ENCODE measurements at places on chromosomes 7 and 10.

DNA sequence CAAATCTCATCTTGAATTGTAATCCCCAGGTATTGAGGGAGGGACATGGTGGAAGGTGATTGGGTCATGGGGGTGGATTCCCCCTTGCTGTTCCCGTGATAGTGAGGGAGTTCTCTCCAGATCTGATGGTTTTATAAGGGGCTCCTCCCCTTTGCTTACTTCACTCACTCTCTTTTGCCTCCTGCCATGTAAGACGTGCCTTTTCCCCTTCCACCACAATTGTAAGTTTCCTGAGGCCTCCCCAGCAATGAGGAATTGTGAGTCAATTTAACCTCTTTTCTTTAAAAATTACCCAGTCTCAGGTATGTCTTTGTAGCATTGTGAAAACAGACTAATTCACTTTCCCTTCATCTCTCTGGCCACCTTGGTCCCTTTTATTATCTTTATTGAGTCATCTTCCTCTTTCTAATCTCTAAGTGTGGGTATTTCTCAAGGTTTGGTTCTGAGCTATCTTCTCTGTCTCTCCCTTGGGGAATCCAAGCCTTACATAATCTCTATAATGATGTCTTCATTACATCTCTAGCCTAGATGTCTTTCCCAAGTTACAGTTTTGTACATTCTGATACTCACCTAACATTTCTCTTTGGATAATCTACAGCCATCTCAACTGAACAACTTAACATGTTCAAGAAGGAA is 99.1 kb upstream of the JCAD start:
- no peak for DNase-seq

GRCh38 chr7:28627896-28628295 is 215.6 kb downstream of the CREB5 start:
- DNase-seq = no peak

DNA sequence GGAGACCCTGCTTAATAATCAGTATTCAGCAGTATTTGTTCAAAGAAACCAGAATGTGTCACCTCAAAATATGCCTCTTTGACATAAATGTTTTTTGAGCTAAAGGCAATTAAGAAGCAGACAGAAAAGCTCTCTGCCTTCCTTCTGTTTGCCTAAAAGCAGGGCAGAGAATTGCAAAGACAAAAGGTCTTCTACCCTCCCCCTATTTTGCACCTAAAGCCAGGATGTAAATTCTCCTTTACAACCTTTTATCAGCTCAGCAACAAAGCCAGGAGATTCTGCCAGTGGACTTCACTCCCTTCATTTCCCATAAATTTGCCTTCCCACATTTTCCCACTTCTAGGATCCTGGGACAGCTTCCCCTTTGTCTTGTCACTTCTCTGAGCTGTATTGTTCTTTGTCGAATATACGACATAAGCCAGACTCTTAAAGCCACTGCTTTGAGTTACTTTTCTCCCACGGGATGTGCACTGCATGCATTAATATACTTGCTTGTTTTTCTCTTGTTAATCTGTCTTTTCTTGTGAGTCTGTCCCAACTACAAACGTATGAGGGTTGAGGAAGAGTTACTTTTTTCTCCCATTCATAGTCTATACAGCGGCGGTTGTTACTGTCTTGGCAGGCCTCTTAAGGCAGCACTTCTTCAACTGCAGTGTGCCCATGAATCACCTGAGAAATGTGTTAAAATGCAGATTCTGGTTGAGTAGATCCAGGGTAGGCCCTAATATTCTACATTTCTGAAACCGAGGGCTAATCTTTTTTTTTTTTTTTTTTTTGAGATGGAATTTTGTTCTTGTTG is 48.2 kb downstream of the ST8SIA6 start:
- no peak for DNase-seq

DNA sequence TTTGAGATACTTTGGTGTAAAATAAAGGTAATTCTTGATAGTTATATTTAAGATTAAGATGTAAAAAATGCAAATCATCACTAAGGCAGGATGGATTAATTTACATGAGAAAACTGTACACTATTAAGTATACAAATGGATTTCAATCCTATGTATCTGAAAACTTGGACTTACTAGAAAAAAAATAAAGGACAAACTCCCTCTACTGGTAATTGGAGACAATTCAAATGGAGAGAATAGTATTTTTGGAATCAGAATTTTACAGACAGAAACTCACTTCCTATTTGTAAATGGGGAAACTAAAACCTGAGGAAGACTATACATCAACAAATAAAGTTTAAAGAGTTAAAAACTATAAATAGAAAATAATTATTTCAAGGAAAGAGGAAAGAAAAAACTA is 62.6 kb downstream of the CUL2 start:
- DNase-seq = no peak

DNA sequence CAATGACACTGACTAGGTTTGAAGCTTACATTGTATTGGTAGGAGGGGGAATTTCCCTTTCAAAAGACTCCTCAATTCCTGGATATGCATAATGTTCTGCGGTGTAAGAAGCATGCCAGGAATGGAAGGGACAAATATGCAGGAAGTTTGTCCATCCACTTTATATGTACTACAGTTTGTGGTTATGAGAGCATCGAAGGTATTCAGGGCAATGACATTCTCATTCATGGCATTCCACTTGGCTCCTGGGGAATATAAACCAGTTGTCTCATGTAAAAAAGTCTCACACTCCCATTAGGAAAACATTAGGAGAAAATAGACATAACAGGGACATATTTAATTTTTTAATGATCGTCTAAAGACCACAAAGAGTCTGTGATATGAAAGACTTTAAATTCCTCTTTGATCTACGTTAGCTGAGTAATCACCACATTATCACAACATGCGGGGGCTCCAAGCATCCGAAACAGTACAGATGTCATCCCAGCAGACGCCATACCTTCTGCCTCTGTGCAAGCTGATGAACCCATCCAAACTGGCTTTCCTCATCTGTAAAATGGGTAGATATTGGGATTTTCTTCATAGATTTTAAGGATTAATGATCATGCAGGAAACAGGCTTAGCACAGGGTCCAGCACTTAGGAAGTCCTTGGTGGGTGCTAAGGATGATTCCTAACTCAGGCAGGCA is 675.3 kb downstream of the INHBA start:
- no peak for DNase-seq

- no peak for DNase-seq
Measured at GRCh38 chr10:132670546-132671227, 115.3 kb downstream of the NKX6-2 start.

- DNase-seq = no peak
Measured at GRCh38 chr7:154769527-154769926, 233.4 kb downstream of the PAXIP1 start.

GRCh38 chr10:71543608-71544170 is 147.0 kb downstream of the CDH23 start:
- no peak for DNase-seq

GRCh38 chr10:113056441-113057021 is 106.5 kb downstream of the TCF7L2 start:
- no peak for DNase-seq

DNA sequence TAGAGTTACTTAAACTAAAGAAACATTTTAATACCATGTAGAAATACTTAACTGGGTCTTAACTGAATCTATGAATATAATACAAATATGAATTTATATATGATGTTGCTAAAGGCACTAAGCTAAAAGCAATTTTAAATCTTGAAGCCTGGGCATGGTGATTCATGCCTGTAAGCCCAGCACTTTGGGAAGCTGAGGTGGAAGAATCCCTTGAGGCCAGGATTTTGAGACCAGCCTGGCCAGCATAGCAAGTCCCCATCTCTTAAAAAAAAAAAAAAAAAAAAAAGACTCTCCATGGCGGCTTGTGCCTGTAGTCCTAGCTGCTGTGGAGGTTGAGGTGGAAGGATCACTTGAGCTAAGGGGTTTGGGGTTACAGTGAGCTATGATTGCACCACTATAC is 95.3 kb downstream of the CCSER2 start:
- DNase-seq = no peak

DNA sequence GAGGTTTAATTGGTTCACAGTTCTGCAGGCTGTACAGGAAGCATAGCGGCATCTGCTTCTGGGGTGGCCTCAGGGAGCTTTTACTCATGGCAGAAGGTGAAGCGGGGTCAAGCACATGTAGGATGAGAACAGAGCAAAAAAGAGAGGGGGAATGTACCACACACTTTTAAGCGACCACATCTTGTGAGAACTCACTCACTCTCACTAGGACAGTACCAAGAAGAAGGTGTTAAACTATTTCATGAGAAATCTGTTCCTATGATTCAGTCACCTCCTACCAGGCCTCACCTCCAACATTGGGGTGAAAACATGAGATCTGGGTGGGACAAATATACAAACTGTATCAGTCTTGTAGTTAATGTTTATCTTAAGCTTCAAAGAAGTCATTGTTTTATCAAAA is 174.7 kb downstream of the GNAI1 start:
- no peak for DNase-seq

- DNase-seq = no peak
Measured at GRCh38 chr7:93390660-93391059, 158.5 kb downstream of the VPS50 start.

DNA sequence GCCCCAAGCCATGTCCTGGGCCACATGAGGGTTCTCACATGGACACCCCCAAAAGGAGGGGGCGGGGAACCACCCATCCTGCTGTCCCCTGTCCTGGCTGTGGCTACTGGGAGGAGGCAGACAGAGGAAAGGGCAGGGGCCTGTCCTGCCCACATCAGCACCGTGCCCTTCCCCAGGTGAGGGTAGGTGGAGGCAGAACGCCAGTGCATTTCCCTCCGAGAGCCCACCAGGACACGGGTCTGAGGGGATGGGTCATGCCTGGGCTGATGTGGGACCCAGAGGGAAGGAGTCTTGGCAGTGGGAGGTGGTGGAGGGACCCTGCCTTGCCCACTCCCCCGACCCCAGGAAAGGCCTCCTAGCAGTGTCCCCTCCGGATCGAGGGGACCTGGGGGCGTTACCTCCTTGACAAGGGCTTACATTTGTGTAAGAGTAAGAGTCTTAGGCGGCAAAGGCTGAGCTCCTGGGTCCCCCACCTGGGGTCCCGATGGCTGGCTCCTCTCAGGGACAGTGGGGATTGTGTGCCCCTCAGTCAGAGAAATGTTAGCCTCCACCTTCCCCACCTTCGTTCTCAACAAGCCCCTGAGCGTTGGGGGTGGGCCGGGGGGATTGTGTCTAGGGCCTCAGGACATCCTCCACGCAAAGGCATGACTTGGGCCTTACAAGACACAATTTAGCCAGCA is 6.1 kb downstream of the CRYGN start:
- no peak for DNase-seq

DNA sequence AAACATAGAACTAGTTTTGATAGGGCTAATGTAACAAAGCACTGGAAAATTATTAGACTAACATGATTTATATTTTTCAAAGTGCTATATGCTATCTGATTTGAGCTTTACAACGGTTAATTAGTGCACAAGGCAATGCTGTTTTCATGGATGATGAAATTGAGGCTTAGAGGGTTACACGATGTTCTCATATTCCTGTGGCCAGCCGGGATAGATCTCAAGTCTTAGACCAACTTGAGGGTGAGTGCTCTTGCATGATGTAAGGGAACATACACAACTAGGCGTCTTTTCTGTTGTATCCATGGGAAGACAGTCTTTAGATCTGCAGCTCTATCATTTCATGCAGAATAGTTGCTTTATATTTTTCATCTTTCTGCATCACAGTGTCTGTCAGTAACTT is 4.1 kb downstream of the PRPF18 start:
- DNase-seq = no peak

GRCh38 chr7:30280631-30281030 is 3.8 kb upstream of the ZNRF2 start:
- DNase-seq = no peak

GRCh38 chr7:150412518-150413488 is 33.7 kb downstream of the ZNF775 start:
- no peak for DNase-seq

DNA sequence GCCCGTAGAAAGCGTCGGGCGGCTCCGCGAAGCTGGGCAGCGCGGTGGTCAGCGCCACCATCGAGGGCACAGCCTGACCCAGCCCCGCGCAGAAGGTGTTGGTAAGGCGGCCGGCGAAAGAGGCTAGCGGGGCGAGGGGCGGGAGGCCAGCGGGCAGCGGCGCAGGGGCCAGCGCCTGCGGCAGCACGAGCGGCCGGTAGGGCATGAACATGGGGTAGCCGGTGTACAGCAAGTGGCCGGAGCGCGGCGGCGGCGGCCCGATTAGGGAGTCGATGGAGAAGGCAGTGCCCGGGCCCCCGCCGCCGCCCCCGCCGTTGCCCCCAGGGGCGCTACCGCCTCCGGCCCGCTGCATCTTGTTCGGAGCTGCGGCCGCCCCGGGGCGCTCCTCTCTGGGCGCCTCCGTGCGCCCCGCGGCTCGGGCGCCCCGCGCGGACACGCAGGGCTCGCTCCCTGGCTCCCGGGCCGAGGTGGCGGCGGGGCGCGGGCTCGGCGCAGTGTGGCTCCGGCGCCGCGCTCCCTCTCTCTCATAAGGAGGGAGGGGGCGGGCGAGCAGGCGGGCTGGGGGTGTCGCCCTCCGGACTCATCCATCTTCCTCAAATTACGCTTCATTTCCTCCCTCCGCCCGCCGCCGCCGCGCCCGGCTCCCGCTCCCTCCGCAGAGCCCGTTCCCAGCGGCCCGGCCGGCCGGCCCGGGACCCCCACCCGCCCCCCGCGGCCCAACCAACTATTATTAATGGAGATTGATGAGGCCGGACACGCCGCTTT is at the start of gene GBX1:
TSS of gene GBX1 (minus strand) at position 498 of the 765 bp plus-strand sequence. CDS start at position 352, 146 bp downstream.
- no peak for DNase-seq

DNA sequence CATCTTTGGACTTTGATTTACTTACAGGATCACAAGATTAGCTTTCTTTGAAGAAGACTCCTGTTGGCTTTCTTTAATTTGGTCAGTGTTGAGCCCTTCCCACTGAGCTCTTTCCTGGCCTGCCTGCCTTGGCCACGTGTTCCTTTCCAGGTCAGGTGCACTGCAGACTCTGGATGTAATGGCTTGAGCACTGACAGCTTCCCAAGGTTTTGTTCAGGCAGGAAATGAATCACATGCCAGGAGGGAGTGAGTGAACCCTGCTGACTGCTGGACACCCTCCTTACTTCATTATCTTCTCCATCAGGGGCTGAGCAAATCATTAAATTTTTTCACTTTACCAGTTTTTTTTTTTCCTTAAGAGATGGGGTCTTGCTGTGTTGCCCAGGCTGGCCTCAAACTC is 29.8 kb downstream of the SNX10 start:
- DNase-seq = no peak

DNA sequence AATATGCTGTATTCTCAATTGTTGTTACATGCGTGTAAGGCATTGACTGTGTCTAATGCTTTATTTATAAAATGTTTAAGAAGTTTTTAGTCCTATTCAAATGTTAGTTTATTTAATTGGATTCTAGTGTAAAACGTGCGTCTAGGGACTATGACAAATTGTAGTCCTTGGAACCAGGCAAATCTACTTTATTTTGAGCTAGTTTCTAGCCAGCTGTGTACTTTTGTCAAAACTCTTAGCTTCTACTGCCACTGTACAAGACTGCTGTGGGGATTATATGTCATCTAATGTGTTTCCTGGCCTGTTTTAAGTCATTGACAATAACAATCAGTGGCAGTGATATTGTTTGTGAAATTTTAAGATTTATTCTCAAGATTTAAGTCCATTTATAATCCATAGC is 220.5 kb upstream of the SEMA3D start:
- DNase-seq = no peak

- DNase-seq = no peak
Measured at GRCh38 chr10:3136336-3136735, 36.2 kb downstream of the PITRM1 start.

GRCh38 chr7:159136442-159136841 is 8.2 kb downstream of the VIPR2 start:
- no peak for DNase-seq
